ENCODE measurements at places on chromosomes 4 and X.

DNA sequence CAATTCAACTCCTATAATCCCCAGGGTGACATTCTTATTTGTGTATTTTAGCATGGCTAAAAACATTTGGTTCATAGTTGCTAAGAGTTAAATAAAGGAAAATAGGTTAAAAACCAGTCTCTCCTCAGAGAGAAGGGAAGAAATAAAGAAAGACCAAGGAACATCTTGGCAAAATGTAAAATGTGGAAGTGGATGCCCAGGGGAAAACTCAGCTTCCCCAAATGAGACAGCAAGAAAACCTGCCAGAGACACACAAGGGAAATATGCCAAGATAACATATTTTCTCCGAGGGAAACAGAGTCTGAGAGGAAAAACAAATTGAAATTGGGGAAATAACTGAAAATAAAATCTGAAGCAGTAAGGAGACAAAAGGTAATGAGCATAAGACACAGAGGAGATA is 1569.3 kb downstream of the PCDH18 start:
- no peak for DNase-seq

GRCh38 chr4:154124539-154125255 is 335.8 kb upstream of the SFRP2 start:
- DNase-seq: no peak

- no peak for DNase-seq
Observed at GRCh38 chr4:8838296-8838960, 33.2 kb downstream of the HMX1 start.

GRCh38 chr4:169811476-169811875 is 53.7 kb upstream of the HPF1 start:
- DNase-seq: no peak

GRCh38 chrX:45628041-45628440 is 427.4 kb upstream of the DIPK2B start:
- no peak for DNase-seq

GRCh38 chrX:82087699-82088098 is 885.8 kb downstream of the SH3BGRL start:
- no peak for DNase-seq

DNA sequence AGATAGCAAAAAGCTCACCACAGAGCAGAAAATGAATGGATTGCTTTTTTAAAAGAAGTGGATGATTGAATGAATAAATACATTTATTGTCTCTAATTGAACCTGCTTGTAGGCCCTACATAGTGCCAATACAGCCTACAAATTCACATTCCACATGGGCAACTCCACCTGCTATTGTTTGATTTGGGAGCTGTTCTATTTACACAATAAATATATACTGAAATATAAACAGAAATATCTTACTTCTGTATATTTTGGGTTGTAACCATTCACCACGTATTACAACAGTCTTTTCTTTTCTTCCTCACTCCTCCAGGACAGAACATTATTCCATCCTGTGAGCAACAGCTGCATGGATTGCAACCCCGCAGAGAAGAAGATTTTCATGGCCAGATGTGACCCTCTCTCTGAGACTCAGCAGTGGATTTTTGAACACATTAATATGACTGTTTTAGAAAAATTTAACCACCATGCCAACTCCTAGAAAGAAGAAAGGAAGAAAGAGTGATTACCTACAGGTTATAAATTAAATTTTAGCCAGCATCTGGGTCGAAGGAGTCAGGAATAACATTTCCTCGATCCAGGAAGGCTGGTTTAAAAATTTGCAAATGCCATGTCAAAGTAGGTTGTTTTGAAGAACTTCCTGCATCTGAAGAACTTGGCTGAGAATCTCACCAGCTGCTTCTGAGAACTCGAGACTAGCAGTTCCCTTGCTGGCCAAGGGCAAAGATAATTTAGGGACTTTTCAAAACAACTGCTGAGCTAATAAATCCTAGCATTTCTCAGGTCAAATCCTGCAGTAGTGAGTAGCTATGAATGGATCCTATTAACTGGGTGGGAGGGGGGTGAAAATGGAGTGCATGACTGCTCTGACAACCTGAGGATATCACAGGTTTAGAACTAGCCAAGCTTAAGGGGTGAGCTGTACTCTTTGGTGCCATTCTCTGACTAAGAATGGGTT is 128.7 kb upstream of the GALNT7 start:
- no peak for DNase-seq

DNA sequence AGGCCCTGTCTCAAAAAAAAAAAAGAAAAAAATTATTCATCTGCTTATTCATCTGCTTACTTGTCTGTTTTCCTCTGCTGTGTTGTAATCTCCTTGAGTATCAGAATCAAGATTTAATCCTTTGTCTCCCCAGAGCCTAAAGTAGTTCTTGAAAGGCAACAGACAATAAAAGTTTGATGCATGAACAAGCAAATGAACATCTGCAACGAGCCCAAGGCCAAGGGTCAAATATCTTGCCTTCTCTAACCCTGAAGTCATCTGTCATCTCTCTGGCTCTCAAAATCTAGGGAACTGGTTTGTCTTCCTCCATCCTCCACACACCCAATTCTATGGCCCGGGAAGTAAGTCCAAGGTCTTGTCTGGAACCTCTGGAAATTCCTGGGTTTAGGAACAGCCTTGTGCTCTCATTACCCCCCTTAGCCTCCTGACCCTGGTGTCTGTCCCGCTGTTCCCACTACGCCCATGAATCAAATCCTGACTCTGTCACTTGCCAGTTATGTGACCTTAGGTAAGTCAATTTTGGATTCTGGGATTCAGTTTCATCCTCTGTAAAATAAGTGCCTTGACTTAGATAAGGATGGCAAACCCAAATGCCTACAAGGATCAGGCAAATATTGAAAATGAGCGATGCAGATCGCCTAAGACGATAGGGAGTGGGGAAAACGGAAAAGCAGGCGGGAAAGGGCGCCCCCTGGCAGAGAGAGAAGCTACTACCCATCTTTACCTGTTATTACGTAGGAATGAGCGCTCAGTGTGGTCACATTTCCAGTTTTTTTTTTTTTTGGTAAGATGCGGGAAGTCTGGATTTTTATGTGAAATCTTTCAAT is 102.7 kb upstream of the DHX15 start:
- peak; percentile 6 for DNase-seq

DNA sequence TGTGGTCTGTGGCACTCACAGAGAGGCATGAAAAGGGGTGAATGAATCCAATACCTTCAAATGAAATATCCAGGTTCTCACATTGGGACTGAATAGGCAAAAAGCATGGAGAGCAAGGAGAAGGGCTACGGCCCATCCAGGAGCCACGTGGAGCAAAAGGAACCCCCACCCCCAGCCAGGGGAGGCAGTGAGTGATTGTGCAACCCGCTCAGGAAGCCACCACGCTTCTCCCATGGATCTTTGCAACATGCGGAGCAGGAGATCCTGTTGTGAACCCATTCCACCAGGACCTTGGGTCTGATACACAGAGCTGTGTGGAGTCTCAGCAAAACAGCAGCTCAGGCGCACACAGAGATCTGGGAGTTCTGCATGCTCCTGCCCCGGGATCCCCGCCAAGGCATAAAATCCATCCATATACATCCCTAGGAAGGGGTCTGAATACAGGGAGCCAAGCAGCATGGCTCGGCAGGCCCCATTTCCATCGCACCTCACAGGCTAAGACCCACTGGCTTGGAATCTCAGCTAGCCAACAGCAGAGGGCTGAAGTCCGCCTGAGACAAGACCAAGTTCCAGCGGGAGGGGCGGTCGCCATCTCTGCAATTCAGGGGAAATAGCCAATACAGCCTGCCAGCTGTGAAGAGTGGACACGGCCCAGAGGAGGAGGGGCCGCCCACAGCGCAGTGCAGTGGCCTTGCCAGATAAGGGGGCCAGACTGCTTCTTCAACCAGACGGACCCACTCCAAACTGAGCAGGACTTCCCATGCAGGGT is 80.2 kb downstream of the FGF16 start:
- DNase-seq: no peak
